ENCODE measurements at places on chromosomes 1 and 21.
A peak's percentile ranks its signal among the peaks of the same experiment; 100 is the strongest.

GRCh38 chr1:172545396-172546004, 12.6 kb downstream of the SUCO start:
- DNase-seq: no peak

DNA sequence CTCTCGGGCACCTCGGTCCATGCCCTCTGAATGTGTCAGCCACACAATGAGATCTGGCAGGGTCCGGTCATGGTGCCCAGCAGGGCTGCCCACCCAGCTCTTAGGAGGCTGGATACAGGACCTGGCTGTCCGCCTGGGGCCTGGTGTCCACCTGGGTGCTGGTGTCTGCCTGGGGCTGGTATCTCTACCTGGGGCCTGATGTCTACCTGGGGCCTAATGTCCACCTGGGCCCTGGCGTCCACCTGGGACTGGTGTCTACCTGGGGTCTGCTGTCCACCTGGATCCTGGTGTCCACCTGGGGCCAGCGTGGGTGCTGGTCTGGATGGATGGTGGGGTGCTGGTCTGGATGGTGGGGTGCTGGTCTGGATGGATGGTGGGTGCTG, 45.1 kb upstream of the ACTRT2 start:
- no peak for DNase-seq

DNA sequence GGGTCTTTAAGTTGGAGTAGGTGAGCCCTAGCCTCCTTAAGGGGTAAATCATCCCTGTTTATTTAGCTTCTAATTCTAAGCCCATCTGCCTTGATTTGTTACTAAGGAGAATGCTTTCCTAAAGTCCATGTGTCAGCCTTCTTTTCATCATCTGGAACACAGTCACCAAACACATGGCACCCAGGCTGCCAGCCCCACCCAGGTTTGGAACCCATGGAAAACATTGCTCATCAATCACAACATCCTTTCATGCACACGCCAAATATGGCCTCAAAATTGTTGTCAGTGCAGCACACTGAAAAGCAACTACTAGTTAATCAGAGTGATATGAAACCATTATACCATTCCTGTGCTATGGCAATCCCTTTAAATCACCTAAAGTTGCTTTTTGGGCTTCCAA, 386.7 kb upstream of the ESRRG start:
- DNase-seq: no peak

- DNase-seq: peak; percentile 59
These were observed 62.6 kb upstream of the CD1D start for GRCh38 chr1:158117854-158118704.

DNA sequence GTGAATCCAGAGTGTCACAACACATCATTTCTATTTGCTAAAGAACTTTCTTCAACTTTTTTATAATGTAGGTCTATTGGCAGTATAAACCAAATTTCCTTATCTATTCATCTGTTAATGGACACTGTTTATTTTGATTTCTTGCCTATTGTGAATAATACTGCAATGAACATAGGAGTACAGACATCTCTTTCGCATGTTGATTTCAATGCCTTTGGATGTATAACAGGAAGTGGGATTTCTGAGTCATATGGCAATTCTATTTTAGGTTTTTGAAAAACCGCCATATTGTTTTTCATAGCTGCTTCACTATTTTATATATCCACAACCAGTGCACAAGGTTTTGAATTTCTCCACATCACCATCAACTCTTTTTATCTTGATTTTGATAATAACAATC, 198.7 kb downstream of the KCNT2 start:
- no peak for DNase-seq

- no peak for DNase-seq
These were observed 497.8 kb downstream of the PLA2G4A start for GRCh38 chr1:187326557-187326956.
